ENCODE measurements at places on chromosomes 5 and 9.

DNA sequence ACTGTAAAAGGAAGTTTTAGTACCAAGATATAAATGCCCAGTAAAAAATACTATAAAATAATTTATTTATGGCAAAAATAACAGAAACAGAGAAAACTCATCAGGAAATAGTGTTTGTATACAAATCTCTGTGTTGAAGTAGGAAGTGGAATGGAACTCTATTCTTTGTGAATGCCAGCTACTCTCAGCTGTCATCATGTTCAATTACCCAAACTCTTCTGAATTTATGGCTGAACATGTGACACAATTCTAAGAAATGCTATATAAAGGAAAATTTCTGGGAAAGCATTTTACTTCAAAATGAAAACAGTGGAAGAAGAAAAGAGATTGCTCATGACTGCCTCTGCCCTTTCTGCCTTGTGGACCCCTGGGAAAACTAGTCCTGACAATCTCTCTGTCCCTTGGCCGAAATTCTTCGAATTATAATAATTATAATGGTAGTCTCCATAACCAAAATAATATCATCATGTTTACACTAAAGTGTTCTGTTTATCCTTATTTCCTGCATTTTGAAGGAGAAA lies 522.3 kb upstream of the ST8SIA4 start:
- no peak for DNase-seq

GRCh38 chr9:42396318-42396717 lies 212.9 kb downstream of the SPATA31A6 start:
- no peak for DNase-seq

- no peak for DNase-seq
Measured at GRCh38 chr5:99973779-99974178, 561.4 kb upstream of the FAM174A start.

- peak; percentile 43 for DNase-seq
Measured at GRCh38 chr5:13814301-13814700, 130.2 kb downstream of the DNAH5 start.

GRCh38 chr5:23405316-23406068 lies 101.9 kb upstream of the PRDM9 start:
- no peak for DNase-seq

DNA sequence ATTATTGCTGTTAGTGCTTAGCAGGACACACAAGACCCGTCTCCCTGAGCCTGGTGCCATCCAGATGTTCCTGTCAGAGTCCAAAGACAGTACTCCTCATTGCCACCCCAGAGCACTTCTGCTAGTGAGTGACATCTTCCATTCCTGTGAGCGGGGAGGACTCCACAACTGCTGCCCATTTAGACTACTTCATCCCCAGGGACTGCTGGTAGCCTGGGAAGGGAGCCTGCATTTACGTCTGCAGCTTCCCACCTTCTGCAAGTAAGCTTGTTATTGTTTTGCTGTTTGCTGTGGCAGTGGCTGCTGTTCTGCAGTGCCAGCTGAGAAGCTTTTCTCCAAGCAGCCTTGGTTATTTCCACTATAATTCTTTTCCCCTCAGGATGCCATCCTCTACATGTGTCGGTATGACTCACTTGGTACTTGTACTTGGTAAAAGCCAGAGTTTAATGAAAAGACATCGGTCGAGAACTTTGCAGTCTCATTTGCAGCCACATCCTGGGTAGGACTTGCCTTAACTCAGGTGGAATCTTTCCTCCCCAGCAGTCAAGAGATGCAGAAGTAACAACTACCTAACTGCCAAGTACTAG lies 10.6 kb upstream of the MAP1B start:
- peak; percentile 61 for DNase-seq

GRCh38 chr5:61933787-61934626 lies 372.0 kb upstream of the KIF2A start:
- DNase-seq, result peak; percentile 57

DNA sequence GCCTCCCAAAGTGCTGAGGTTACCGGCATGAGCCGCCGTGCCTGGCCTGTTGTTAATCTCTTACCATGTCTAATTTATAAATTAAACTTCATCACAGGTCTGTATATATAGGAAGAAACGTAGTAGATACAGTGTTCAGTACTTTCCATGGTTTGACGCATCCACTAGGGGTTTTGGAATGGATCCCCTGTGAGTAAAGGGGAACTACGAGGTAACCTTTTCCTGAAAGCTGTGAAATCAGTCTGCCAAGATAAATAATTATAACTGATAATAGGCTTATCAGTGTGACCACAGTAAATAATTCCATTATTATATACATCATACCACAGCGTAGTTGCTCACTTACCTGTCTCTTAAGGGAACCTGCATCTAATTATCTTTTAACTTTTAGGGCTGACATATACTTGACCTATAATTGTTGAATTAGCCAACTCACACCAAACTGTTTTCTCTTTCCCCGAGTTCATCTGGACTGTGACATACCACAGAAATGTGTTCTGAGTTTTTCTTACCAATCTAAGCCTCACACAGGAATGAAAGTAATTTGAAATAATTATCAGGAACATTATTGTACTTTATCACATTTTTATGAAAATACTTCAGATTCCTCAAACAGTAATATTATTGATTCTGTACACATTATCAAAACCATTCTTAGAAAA lies 42.9 kb downstream of the DAPK1 start:
- DNase-seq, result no peak

DNA sequence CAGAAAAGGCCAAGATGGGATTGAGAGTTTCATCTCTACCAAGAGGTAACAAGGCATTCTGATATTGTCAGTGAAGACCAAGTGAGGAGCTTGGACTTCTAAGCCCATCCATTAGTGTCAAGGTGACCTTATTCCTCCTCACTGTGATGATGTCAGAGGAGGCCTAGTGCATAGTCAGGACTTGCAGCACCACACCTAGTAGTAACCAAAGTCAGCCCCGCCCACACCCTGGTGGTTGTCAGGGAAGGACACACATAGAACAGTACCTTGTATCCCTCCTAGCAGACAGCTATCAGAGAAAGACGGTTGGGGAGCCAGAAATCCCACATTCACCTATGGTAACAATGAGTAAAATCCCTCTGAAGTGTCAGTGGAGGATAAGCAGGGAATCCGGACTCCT lies 111.7 kb downstream of the AP3B1 start:
- DNase-seq, result peak; percentile 1

DNA sequence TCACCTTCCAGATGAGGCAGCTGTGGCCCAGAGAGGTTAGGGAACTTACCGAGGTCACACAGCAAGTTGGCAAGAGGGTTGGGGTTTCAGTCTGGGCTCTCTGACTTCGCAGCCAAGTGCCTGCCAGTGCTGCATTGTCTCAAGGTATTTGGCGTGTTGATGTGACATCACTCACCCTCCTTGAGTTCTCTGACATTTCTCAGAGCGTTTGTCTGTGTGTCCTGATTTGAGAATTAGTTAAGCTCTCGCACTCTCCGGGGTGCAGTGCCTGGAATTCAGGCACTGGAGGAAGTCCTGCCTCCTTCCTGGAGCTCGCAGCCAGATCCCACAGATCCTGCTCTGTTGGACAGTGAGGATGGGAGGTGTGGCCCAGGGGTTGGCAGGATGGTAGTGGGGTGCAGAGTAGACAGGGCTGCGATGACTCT lies 25.7 kb downstream of the WWC1 start:
- DNase-seq, result no peak

- no peak for DNase-seq
Measured at GRCh38 chr9:86545090-86545489, 190.9 kb upstream of the TUT7 start.

- no peak for DNase-seq
Measured at GRCh38 chr5:90112033-90112692, 297.4 kb downstream of the CETN3 start.

DNA sequence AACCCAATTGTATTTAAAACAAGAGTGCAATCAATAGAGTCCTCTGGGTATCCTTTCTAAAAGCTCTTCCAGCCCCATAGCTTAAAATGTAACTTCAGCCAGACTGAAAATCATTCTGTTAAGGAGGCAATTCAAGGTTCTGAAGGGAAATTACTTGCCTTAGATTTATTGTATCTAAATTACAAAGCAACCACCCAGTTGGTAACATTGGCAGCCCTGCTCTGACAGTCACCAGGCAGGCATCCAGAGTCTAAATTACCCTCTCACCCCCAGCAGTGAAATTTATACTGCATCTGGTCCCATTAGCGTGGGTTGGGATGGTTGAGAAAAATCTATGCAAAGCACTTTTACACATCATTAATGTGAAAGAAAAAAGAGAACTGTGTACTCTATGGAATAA lies 514.7 kb downstream of the MTRR start:
- no peak for DNase-seq

DNA sequence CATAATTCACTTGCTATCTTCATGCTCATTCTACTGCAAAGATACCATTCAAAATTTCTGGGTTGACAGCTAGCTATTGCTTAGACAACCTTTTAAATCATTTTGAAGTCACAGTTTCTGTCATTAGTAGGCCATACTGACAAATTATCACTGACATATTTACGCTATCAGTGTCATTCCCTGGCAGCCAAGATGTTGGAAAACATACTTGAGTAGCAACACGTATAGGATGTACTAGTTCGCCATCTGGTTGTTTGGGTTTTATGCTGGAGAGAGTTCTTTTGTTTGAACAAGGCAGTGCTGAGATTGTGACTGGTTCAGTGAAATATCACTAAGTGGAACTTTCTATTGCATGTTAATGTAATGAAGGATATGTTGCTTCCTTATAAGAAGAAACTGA lies 621.9 kb downstream of the DTWD2 start:
- DNase-seq, result no peak

- DNase-seq, result no peak
Measured at GRCh38 chr9:133943781-133944745, 48.1 kb downstream of the VAV2 start.

- peak; percentile 78 for DNase-seq
Measured at GRCh38 chr9:36298566-36298965, 40.3 kb upstream of the GNE start.

GRCh38 chr5:144042156-144042555 lies 128.3 kb downstream of the YIPF5 start:
- DNase-seq, result no peak

- no peak for DNase-seq
Measured at GRCh38 chr9:34599546-34599945, 10.0 kb upstream of the CNTFR start.

- no peak for DNase-seq
Measured at GRCh38 chr5:1420211-1421195, 24.7 kb downstream of the SLC6A3 start.

GRCh38 chr5:10985721-10986110 lies 224.7 kb upstream of the DAP start:
- no peak for DNase-seq

DNA sequence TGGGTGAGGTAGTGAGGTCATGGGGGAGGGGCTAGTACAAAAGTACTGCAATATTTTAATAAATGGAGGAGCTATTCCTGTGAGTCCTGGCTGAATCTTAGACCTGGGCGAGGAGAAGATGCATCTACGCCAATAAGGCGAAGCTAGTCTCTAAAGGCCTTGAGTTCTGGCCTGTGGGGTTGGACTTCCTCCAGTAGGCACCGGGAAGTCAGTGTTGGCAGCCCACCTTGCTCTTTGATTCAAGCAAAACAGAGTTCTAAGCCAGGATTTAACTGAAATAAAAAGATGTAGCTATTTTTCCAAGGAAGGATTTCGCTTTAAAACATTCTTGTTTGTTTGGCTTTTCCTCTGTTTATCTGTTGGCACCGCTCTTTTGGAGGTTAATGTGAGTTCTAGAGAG lies 244.6 kb downstream of the KIF4B start:
- no peak for DNase-seq

GRCh38 chr5:136033848-136034247 lies 5.1 kb downstream of the TGFBI start:
- DNase-seq, result no peak

DNA sequence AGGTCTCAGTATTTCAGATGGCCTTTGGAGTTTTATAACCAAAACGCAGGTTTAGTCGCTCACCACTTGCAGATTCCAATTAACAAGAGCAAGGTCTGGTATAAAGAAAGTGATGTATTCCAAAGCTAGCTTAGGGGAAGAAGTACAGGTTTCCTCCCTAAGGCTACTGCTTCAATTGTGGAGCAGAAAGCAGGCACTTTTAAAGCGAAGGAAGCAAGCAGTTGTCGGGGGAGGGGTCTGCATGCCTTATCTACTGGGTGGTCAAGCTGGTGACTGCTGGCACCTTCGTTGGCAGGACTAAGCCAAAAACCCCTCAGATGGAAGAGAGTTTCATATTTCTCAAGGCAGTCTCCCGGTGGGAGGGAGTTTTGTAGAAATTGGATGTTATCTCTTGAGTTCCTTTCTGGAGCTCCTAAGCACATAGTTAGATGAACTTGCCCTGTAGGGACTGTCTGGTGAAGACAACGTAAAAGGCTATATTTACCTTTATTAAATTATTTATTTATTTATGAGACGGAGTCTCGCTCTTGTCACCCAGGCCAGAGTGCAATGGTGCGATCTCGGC lies 1.6 kb upstream of the TMEM245 start:
- DNase-seq, result no peak

DNA sequence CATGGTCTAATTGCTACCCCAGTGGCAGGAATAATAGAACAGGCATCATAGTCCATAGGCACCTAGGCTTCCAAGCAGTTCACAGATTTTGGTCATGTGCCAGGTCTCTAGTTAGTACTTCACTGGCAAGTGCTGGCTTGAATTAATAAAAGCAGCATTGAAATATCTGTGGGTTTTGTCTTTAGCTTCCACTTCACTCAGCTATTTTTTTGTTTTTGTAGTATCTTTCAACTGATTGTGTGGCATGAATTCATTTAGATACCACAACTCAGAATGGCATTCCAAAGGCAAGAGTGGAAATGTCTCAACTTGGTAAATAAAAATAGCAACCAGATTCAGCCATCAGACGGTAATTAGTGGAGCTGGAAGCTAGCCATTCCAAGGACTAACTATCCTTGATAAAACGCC lies 27.9 kb upstream of the ITGA2 start:
- no peak for DNase-seq

DNA sequence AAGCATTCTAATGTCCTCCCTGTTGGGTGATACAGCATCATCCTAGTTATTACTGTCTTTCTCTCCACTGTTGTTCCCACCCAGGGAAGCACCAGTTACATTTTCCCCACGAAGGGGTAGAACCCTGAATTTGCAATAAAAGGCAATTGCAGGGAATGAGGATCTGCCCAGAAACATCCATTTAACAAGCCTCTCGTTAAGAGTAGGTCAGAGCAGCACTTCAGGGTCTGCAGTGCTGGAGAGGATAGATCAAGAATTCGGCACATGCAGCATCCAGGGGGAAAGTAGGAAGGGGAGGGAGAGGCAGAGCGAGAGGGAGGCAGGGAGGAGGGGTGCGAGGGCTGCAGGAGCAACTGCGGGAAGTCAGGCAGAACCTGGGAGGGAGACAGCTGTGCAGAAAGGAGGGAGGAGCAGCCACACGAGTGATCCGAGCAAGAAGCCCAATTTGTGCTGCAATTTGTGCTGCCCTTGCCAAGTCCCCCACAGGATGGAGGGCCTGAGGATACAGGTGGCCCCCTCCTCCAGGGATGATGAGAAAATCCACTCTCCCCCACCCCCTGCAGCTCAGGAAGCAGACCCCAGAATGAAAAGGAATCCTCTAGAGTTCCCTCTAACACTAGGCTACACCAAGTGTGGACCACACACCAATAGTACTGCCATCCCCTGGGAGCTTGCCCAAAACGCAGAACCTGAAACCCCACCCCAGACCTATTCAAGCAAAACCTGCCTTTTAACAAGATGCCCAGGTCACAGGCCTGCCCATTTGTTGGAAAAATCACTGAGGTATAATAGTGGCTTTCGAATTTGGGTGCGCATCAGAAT lies 62.2 kb downstream of the EPB41L4B start:
- DNase-seq, result no peak

- peak; percentile 46 for DNase-seq
Measured at GRCh38 chr9:98057138-98057799, 737 bp downstream of the NANS start.

GRCh38 chr9:116572095-116572748 lies 114.9 kb upstream of the TRIM32 start:
- peak; percentile 79 for DNase-seq
